Stimulated activated CD4-positive, alpha-beta T cell treated with anti-CD3 and anti-CD28 coated beads, Interleukin-4, amount 100 ng/mL, for 4 hours (primary cell): ENCODE measurements at places on chromosomes 4 and X.

DNA sequence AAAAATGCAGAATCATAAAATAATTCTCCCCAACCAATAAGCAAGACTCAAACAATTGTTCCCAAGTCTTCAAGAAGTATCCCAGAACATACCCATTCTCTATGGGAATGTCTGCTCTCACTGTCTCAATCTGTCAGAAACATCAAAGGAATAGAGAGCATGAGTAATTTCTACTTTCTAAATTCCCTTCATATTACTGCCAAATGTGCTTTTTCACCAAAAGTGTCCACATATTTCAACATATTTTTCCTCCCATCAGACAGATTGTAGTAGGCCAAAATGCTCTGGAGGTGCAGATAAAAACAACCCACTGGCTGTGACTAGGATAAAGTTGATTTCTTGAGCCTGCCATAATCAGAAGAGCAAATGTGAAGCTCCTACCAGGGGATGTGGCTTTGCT lies 692.0 kb upstream of the FAM241A start:
- DNase-seq = no peak

GRCh38 chr4:42906891-42907759 lies 14.6 kb downstream of the GRXCR1 start:
- DNase-seq = no peak

GRCh38 chr4:26452565-26453531 lies 37.4 kb downstream of the CCKAR start:
- DNase-seq = no peak

DNA sequence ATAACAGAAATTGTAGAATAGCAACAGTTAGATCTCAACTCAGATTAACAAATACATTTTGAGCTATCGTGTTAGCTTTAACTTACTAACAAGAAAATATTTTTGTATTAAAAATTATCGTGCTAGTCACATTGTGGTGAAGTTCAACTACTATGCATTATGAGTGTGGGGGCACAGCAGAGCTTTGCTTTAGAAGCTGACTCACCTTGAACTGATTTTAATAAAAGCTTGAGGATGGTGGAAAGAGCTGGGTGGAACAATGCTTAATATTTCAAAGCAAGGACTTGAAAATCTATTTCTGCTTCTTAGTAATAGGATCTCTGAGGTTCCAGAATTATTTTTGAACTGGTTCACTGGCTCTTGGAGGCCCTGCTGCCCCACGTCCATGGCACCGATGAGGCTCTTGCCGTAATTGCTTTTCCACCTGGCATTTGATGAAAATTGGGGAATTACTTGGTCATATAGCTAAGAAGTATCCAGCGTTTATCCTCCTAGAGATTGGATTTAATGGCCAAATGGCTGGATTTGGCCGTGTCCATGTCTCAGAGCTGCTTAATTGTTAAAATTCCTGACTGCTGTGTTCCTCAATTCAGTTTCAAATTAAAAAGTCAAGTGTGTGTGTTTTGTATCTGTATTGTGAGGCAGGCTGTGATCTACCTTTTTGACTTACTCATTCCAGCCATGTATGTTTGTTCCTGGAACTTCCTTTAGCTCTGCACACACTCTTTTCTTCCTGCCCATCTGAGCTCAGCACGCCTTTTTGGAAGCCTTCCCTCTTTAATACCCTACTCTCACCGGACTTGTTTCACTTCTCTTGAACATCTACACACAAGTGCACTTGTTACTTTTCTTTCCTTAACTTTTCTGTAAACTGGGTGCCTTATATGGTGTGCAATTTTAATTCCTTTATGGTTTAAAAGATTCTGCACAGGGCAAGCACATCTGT lies 66.6 kb upstream of the LIMCH1 start:
- DNase-seq = no peak

- DNase-seq = no peak
These were observed 29.0 kb downstream of the WDFY3 start for GRCh38 chr4:84937381-84937977.

DNA sequence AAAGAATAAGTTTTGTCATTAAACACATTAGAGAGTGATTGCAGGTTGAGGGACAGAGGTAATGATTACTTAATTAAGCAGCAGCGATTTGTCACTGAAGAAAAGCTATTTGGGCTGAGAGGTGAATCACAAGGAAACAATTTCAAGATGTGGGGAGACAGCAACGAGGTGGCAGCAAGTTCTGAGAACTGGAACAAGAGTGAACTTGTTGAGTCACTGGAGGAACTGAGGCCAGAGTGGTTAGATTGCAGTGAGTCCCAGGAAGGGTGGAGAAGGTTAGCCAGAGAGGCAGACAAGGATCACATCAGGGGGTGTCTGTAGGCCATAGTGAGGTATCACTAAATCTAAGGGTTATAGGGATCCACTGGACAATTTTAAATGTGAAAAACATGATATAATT lies 57.9 kb upstream of the TMPRSS11A start:
- no peak for DNase-seq

GRCh38 chr4:173685831-173686210 lies 155.8 kb upstream of the HAND2 start:
- no peak for DNase-seq

DNA sequence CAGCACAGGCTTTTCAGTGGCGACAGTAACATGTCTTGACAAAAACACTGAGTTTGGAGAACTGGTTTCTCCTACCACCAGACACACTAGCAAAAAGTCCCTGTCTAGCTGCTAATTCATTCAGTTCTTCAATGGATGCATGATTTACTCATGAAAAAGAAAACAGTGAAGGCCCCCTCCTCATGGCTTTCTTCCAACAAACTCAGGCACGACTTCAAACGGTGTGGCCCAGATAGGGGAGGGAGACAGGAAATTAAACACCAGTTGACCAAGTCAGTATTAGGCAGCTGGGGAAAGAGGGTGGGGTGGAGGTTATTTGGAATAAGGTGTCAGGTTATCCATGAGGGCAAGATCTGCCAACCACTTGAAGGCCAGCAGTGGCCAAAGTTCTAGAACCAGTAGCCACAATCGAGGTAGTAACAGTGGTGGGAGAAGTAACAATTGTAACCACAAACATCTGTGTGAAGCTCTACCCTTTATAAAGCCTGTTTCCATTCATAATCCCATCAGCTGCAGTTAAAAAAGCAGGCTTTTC lies 60.2 kb downstream of the SEPSECS start:
- DNase-seq = no peak

DNA sequence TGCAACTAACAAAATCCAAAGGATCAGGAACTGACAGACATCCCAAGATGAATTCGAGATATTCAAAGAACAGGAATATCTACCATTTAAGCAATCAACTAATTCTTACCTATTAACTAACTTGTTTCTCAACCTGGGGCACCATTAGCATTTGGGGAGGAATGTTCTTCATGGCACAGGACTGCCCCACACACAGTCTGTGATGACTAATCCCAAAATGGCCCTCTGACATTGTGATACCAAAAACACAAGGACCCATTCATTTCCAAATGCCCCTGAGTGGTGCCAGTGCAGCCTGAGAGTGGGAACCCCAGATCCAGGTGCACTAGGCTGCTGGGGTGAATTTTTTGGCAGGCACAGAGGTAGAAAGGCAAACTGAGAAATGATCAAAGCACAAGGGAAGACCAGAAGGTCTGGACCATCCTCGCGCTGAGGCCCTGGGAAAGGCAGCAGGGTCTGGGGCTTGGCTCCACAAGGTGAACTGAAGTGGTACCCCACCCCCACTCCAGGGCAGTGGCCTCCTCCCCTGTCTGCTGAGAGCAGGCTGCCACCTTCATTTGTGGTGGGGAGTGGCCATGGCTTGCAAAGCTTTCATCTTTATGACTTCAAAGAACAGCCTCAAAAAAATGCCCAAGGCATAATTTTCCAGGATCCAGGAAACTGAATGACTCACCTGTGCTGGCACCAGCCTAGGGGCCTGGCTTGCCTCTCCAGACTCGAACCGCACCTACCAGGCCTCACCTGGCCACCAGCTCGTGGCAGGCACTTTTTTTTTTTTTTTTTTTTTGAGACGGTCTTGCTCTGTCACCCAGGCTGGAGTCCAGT lies 122.4 kb downstream of the BCOR start:
- DNase-seq = no peak

GRCh38 chr4:2534904-2535375 lies 1.5 kb upstream of the FAM193A start:
- DNase-seq = no peak

- DNase-seq = no peak
These were observed 18.4 kb upstream of the CC2D2A start for GRCh38 chr4:15451181-15451865.

DNA sequence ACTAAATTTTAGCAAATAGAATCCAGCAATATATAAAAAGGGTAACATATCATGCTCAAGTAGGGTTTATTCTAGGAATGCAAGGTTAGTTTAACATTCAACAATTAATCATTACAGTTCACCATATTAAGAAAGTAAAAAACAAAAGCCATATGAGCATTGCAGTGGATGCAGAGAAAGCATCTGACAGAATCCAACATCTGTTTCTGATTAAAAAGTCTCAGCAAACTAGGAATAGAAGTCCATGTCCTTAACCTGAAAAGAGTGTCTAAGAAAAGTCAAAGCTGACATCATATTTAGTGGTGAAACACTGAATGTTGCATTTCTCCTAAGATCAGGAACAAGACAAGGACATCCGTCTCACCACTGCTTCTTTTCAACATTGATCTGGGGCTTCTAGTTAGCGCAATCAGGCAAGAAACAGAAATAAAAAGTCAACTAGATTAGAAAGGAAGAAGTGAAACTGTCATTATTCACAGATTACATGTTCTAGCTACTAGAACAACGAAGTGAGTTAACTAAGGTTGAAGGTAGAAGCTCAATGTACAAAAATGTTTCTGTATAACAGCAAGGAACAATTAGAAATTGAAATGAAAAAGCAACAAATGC lies 49.3 kb downstream of the MRPL1 start:
- DNase-seq = no peak

- DNase-seq = no peak
These were observed 288.0 kb downstream of the AFF2 start for GRCh38 chrX:148788449-148788848.

DNA sequence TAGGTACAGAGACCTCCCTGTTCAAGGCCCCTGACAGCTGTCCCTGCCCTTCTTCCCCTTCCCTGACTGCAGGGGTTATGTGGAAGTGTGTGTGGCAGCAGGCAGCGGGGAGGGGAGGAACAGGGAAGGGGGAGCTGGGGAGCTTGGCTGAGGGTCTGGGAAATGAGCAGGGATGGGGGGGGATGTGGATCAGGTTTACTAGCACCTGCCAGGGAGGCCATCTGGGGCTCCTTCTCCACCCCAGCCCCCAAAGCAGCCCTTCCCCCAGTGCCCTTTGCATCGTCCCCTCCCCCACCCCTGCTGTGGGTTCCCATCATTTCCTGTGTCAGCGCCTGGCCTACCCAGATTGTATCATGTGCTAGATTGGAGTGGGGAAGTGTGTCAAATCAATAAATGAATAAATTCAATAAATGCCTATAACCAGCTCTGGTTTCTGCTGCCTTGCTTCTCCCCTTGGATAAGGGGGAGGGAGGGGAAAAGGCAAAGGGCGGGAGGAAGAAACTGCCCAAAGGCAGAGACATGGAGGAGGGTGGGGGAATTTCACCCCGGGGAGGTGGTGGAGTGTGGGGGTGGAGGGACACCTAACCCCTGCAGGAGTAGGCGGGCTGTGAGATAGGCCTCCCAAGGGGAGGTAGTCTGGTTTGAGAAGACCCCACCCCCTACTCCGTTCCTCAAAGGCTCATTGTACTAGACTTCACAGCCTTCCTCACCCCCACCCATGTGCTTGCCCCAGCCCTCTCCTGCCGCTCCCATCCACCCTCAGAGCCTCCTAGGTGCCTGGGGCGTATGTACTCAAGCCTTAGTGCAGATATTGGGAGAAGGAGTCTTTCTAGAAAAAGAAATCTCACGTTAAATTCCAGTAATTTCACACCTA lies 3.2 kb downstream of the CXorf65 start:
- DNase-seq = no peak

DNA sequence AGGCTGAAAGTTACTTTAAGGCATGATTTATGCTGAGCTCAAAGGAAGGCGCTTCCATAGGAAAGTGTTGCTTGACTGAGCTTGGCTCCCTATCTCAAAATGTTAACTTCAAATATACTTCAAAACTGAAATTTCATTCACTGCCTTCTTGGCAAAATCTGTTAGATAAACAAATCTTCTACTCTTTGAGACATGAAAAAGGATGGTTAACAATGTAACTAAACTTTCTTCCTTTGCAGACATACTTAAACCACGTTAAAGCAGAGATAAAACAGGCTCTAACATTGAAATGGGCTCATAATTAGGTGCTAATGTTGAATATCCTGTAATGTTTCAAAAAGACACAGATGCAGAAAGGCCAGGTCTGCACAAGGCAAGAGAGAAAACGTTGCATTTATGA lies 110.4 kb downstream of the AMELX start:
- DNase-seq = no peak

DNA sequence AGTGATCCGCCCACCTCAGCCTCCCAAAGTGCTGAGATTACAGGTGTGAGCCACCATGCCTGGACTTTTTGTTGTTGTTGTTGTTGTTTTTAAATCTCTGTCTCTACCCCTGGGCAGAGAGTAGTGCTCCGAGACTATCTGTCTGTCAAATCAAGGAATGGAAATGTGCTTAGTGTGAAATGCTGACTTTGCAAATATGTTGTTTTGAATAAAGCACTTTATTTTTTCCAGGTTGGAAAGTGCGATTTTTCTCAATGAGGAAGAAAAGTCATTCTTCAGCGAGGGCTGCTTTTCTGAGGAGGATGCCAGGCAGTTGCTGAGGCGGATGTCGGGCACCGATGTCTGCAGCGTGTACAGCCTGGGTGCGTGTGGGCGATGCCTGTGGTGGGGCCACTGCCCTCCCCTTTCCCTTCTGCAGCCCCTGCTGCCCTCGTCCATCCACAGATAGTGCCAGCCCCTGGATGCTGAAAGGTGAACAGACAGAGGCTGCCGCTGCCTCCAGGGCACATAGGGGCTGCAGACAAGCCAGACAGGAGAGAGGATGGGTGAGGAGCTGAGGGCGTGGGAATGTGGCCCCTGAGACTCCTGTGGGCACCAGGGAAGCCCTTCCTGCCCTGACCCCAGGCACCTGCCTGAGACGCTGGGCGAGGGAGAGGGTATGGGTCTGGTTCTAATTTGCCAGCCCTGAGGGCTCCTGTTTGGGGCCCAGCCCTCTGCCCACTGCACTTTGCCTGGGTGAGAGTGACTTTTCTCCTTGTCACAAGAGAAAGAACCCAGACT lies 23.7 kb downstream of the SH3TC1 start:
- no peak for DNase-seq

- DNase-seq = no peak
These were observed 20.9 kb downstream of the RGS12 start for GRCh38 chr4:3313556-3314228.

- no peak for DNase-seq
These were observed 286.5 kb downstream of the EPHA5 start for GRCh38 chr4:65383589-65384305.
